Tibial artery (tissue), 4 donors: ENCODE measurements at places on chromosomes 13 and 19.

DNA sequence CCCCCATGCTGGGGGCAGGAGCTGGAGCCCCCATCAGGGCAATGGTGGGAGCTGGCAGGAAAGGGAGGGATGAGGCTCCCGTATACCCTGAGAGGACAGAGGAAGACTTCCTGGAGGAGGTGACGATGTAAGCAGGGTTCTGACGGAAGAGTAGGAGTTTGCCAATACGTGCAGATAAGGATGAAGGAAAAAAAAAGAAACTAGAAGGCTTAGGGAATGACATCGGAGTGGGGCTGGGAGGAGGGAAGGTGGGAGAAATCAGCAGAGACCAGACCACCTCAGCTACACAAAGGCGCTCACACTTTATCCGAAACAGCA, 32.3 kb downstream of the ARHGEF18 start:
- DNase-seq: no peak
- no peak overlapping the region for H3K27ac ChIP-seq
- no peak overlapping the region for H3K4me3 ChIP-seq
- H3K4me1 ChIP-seq: no peaks in the 10 kb centered on the region
- no peaks in the 10 kb centered on the region for H3K36me3 ChIP-seq
- no peaks in the 10 kb centered on the region for H3K27me3 ChIP-seq

- H3K27me3 ChIP-seq: no peaks in the 10 kb centered on the region
- peak; percentile 54 for DNase-seq
- no peaks in the 10 kb centered on the region for H3K36me3 ChIP-seq
Measured at GRCh38 chr13:30113551-30113950, 193.8 kb downstream of the KATNAL1 start.

DNA sequence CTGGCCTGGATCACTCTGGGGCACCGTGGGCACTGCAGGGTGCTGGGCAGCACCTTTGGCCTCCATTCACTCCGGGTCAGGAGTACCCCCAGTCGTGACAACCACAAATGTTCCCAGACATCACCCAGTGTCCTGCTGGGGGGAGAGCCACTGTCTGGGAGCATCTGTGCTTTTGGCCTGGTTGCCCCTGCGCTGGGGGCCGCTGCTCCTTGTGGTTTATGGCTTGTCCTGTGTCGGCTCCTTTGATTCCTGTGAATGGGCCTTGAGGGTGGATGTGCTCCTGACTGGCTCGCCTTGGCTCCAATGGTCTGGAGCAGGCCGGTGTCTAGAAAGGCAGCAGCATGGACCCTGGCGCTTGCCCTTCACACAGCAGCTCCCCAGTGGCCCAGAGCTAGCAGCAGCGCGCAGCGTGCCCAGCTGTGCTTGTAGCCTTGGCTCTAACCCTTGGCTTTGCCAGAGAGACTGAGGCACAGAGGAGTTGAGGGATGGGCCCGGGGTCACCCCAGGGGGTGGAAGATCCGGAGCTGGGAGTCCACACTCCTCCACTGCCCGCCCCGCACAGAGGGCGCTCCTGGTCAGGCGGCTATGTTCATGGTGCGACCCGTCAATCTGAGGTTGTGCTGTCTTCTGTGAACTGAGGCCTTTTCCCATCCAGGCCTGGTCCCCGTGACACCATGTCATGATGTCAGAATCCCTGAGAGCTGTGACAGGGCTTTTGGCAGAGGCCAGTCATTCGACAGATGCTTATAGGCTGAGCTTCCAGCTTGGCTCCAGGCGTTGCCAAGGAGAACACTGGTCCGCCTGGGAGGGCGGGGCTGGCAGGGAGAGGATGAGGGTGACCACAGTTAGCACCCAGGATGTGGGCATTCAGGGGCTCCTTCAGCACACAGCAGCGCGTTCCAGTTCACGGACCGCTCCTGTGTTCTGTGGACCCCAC, 4.1 kb downstream of the DAZAP1 start:
- H3K36me3 ChIP-seq: no peaks in the 10 kb centered on the region
- peak overlapping the region; percentile 53 for H3K27ac ChIP-seq
- peaks cover 59% of the 10 kb centered on the region for H3K4me1 ChIP-seq
- no peak for DNase-seq

- no peak overlapping the region for H3K27ac ChIP-seq
- H3K4me1 ChIP-seq: no peaks in the 10 kb centered on the region
- H3K27me3 ChIP-seq: no peaks in the 10 kb centered on the region
- H3K36me3 ChIP-seq: no peaks in the 10 kb centered on the region
Measured at GRCh38 chr13:28044608-28045007, 55.8 kb downstream of the FLT3 start.

DNA sequence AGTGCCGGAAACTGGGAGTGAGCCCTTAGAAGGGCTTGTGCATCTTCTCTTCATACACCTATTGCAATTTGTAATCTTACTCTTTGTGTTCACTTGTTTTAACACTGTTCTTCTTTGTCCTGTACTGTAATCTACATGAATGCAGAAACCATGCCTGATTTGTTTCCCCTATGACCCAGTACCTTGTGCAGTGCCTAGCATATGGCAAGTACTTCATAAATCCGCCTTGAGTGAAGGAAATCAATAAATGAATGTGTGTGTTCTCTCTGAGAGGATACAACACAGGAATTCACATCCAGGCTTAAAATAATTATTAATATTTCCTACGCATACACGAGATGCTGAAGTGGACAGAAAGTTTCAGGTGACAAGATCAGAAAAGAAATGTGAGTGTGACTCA, 172.6 kb downstream of the GPC6 start:
- no peaks in the 10 kb centered on the region for H3K4me1 ChIP-seq
- H3K36me3 ChIP-seq: no peaks in the 10 kb centered on the region
- H3K27me3 ChIP-seq: no peaks in the 10 kb centered on the region
- DNase-seq: no peak

- peaks cover 47% of the 10 kb centered on the region for H3K36me3 ChIP-seq
- H3K4me1 ChIP-seq: peaks cover 15% of the 10 kb centered on the region
- no peak overlapping the region for H3K4me3 ChIP-seq
- no peak overlapping the region for H3K27ac ChIP-seq
- H3K27me3 ChIP-seq: no peaks in the 10 kb centered on the region
Measured at GRCh38 chr19:5086725-5087439, 118.0 kb downstream of the KDM4B start.

GRCh38 chr19:8526345-8527091, 12.6 kb upstream of the ZNF414 start:
- H3K4me3 ChIP-seq: peak overlapping the region; percentile 71
- no peaks in the 10 kb centered on the region for H3K36me3 ChIP-seq
- peak; percentile 87 for DNase-seq
- peaks cover 15% of the 10 kb centered on the region for H3K4me1 ChIP-seq
